Caudate nucleus (tissue), 63 donors: ENCODE measurements at places on chromosomes 12 and 14.

DNA sequence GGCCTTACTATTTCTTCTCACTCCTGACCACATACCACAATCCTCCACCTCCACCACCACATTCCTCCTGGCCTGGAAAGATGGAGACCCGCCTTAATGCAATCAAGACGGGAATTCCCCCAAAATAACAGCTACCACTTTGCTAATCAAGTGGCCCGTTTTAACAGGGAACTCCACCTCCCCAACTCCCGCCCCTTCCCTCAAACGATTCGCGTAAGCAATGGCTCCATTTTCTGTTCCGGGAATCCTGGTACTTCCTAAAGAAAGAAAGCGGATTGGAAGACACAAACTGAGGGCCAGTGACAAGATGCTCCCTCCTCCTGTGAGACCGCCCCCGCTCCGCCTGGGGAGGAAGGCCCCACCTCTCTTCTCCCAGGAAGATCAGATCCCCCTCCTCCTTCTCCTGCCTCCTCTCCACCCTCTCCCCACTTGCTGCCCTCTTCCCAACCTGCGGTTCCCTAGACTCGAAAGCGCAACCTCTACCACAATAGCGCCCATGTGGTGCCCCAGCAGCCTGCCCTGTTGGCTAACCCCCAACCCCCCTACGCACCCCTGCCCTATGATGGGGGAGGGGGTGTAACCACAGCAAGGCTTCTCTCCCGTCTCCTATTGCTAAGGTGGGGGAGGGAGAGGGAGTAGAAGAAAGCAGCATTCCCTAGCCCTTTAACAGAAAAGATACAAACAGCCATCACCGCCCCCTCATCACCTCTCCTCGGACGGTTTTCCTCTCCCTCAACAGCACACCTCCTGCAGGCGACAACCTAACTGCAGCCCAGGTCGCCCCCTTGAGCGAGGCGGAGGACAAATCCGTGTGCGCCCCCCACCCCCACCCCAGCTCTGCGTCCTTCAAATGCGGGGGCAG is 777 bp downstream of the ARF3 start:
- peak; percentile 69 for DNase-seq

GRCh38 chr14:44963775-44964380 is 1.9 kb downstream of the TOGARAM1 start:
- no peak for DNase-seq

DNA sequence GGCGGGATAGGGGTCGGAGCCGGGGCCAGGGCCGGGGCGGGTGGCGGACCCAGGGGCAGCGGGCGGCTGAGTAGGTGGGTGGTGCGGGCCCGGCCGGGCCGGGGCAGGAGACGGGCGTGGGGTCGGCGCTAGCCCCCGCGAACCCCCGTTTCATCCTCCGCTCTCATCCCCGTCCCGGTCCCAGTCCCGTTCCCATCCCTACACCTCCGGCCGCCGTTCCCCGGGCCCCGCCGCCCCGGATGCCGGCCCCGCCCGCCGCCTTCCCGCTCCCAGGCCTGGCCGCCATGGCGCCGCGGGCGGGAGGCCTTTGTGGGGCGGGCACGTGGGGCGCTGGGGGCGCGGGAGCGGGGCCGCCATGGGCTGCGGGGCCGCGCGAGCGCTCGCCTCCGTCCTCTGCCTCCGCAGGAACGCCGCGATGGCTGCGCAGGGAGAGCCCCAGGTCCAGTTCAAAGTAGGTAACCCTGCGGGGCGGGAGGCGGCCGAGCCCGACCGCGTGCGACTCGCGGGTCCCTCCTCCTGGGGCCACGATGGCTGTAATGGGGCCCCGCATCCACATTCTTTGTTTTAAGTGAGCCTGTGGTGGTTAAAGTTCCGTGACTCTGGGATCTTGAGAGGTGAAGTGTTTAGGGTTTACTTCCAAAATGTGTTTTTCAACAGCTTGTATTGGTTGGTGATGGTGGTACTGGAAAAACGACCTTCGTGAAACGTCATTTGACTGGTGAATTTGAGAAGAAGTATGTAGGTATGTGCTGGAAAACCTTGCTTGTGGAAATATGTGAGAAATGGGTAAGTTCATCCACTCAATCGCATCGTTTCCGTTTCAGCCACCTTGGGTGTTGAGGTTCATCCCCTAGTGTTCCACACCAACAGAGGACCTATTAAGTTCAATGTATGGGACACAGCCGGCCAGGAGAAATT is 572 bp downstream of the RAN start:
- no peak for DNase-seq

GRCh38 chr12:107990325-107990724 is 138.8 kb upstream of the WSCD2 start:
- no peak for DNase-seq

DNA sequence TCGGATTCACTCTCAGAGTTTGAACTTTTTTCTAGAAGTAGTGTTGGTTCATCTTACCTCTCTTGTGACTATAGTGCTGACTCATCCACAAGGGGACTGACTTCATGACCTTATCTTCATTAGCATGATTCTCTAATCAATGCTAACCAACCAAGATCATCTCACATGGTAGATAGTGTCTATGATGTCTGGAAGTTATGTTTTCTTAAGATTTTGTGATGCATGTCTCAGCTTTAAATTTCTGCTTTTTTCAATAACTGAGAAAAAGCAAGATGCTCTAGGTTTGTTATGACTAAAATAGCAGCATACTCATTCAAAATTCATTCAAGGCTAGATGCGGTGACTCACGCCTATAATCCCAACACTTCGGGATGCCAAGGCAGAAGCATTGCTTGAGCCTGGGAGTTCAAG is 12.3 kb upstream of the SLC35E3 start:
- DNase-seq, result no peak

DNA sequence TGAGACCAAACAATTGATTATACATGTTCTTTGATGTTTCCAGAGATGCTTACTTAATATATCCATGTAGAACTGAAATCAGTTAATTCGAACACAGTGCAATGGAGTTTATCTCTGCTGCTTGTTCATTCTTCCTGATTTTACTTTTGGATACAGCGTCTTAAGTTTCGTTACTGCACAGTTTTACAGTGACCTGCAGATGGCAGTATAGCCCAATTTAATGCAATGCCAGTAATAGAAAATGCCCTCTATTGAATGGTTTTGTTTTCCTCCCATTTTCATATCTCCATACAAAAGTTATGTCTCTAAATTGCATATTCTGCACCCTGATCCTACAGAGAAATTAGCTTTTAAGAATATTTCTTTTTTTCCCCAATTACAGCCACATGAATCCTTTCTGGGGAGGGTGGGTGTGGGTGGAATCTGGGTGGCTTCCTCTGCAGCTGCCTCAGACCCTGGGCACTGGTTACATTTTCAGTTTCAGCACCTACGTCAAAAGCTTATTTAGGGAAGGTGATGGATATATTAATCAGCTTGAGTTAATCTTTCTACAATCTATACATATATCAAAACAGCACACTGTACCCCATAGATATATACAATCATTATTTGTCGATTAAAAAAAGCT is 101.1 kb upstream of the DCD start:
- no peak for DNase-seq

GRCh38 chr14:57961786-57962060 is 95.8 kb upstream of the SLC35F4 start:
- DNase-seq, result no peak

DNA sequence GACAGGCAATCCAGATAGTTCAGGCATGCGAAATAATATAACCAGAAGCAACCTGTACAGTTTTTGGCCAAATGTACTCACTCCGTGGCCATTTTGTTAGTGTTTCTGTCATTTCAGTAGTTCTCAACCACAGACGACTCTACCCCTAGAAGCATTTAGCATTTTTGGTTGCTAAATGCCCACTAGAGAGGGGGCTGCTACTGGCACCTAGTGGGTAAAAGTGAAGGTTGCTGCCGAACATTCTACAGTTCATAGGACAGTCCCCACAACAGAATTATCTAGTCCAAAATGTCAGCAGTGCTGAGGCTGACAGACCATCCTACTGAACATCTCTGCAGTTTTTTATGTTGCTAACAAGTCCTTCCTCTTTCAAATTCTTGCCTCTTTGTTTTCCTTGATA is 107.4 kb downstream of the TSHR start:
- no peak for DNase-seq

DNA sequence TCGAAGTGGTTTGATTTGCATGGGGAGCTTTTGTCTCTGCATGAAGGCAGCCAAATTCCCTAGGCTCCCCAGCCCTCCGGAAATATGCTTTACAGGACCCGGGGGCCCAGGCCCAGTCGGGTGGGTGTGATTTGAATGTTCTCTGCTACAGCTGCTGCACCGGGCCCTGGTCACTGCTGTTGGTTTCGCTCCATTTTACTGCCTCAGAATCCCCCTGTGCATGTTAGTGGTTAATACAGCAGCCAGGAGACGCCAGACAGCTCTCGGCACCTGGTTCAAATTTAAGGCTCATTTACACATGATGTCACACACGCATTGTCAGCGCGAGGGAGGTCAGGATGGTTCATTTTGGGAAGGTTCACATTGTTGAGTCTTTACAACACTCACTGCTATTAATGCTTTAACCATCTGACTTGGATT is 99.6 kb downstream of the SLC38A6 start:
- no peak for DNase-seq

GRCh38 chr14:53670701-53671100 is 285.9 kb downstream of the BMP4 start:
- no peak for DNase-seq

DNA sequence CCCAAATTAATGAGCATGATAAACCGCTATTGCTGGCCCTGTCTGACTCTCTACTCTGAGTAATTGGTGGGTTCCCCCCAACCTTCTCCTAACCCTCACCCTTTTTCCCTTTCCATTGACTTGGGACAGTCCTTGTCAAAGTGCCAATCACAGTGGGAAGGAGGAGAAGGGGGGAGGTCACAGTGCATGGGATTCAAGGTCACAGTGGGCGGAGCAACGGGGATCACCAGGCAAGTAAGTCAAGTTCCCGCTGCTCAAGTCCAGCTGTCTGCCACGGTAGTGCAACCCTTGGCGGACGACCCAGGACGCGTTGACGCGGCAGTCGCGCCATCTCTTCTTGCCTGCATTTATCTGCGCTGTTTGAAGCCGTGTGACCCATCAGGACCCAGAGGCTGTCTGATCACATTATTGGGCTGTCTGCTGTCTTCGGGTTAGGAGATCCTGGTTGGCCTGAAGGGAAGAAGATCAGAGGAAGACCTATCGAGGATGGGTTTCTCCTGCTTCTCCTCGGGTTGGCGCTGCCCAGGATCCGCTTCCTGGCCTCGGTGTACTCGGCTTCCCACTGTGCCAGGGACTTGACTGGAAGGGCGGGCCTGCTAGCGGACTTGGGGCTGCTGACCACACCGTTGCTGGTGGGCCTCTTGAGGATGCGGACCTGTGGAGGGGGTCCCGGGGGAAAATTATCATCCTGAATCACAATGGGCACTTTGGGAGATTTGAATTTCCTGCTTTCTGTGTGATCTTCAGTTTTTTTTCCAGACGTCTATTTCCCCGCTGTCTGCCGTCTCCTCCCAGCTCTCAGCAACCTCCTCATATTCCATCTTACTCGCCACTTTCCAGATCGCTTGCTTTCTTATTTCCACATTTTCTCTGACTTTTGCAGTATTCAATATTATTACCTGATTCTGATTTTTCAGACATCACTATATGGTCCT is 3.1 kb upstream of the MDM2 start:
- DNase-seq, result no peak

GRCh38 chr12:43106355-43106754 is 445.6 kb downstream of the ADAMTS20 start:
- no peak for DNase-seq

DNA sequence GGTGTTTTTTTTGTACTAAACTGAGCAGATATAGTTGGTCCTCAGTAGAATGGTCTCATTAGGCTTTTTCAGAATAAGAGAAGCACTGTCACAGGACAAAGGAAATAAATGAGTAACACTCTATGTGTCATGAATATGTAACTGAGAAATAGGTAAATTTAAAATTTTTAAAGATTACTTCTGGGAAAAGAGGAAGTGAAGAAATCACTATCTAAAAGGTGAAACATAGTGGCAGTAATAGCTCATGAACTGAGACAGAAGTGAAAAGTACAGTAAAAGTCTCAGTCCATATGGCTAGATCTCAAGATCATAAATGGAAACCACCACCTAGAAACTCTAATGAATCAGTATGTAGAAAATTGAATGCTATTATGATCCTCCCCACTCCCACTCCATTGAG is 89.3 kb upstream of the TTC7B start:
- DNase-seq, result no peak

DNA sequence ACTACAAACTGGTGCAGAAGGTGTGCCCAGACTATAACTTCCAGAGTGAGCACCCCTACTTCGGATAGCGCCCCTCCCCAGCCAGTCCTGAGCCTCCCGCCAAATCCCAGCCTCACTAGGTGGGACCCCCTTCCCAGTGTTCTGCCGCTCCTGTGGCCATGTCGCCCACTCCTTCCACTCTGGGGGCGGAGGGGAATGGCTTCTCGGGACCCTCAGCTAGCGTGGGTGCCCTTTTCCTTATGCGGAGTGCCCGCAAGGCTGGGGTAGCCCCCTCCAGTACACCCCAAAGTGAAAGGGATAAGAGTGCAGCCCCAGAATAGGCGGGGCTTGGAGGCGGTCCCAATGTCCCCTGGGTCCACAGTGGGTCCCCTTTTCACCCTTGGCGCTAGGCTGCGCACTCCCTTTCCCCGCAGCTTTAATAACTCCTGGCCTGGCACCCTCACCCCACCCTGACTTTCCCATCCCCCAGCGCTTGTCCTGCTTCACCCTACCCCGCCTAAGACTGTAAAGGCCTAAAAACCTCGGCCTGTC is 3.8 kb upstream of the SHMT2 start:
- DNase-seq, result no peak

DNA sequence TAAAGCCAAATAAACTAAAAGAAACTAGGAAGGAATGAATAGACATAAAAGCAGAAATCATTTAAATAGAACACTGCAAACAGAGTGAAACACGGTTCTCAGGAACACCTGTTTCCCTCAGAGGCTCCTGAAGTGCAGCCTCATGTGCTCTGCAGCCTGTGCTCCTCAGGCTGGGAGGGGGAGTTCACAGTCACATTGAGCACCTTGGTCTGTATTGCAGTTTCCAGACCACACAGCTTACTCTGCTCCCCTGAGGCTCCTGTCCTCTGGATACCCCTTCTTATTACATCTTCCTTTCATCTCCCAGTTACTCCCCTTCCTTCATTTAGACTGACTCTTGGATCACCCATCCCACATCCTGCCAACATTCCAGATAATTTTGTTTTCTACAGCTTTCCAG is 49.7 kb upstream of the DCD start:
- DNase-seq, result no peak

DNA sequence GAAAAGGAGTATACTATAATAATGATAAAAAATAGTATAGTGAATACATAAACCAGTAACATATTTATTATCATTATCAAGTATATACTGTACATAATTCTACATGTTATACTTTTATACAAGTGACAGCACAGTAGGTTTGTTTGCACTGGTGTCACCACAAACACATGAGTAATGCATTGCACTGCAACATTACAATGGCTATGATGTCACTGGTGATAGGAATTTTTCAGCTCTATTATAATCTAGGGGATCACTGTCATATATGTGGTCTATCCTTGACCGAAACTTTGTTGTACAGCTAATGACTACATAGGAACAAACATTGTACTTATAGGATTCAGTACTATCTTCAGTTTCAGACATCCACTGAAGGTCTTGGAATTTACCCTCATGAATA is 165.8 kb upstream of the SYT1 start:
- DNase-seq, result no peak
